ENCODE measurements at places on chromosomes 4 and X. TPM values are rescaled to one million over a fixed set of nuclear protein-coding genes. Genes with fewer than 3 reads are reported as not detected.
A peak's percentile ranks its signal among the peaks of the same experiment; 100 is the strongest.

MFAP3L gene
- 3.7 TPM for total RNA-seq

TRIM75 gene
- not detected for total RNA-seq

GRCh38 chrX:106726485-106727437 is at the start of gene RNF128:
RNF128 (plus strand) TSS chrX:106726701; CDS start chrX:106726914, 213 bp downstream.
- DNase-seq: peak; percentile 66

DNA sequence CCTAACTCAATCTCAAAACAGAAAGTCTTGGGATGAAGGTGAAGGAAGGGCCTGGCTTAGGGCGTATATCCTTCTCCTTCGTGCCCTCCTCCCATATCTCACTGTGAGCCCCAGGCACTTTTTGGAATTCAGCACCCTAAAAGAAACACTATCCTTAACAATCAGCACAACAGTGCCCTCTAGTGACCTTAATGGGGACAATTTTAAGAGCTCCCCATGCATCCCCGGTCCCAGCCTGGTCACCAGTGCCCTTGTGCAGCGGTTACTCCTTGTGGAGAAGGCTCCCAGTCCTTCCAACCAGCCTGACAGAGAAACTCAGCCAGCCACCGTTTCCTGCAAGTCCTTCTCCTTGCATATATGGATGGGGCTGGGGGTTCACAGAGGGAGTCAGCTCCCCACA is 4.2 kb downstream of the PAK3 start:
- DNase-seq: peak; percentile 8

- DNase-seq: no peak
Measured at GRCh38 chr4:36785973-36786372, 458.6 kb upstream of the NWD2 start.

- DNase-seq: no peak
Measured at GRCh38 chr4:16092682-16093319, 9.0 kb upstream of the PROM1 start.

DNA sequence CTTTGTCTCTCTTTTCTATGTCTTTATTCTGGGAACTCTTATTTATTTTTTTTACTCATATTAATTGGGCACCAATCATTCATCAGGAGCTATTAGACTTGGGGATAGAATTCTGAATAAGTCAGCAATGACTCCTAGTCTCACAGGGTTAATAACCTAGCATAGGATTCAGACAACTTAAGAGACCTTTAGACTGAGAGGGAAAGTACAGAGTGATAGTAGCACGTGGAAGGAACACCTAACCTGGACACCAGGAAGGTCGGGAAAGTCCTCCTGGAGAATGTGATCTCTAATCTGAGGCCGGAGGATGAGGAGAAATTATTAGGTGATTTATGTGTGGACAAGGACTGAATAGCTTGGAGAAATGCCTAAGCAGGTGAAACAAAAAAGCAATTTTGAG is 3.9 kb upstream of the SYNPO2 start:
- no peak for DNase-seq

GRCh38 chr4:143097751-143098150 is 87.0 kb upstream of the USP38 start:
- no peak for DNase-seq

DNA sequence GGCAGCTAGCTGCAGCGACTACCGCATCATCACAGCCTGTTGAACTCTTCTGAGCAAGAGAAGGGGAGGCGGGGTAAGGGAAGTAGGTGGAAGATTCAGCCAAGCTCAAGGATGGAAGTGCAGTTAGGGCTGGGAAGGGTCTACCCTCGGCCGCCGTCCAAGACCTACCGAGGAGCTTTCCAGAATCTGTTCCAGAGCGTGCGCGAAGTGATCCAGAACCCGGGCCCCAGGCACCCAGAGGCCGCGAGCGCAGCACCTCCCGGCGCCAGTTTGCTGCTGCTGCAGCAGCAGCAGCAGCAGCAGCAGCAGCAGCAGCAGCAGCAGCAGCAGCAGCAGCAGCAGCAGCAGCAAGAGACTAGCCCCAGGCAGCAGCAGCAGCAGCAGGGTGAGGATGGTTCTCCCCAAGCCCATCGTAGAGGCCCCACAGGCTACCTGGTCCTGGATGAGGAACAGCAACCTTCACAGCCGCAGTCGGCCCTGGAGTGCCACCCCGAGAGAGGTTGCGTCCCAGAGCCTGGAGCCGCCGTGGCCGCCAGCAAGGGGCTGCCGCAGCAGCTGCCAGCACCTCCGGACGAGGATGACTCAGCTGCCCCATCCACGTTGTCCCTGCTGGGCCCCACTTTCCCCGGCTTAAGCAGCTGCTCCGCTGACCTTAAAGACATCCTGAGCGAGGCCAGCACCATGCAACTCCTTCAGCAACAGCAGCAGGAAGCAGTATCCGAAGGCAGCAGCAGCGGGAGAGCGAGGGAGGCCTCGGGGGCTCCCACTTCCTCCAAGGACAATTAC is 1.4 kb downstream of the AR start:
- DNase-seq: no peak

Data from HepG2 (cell line).